ENCODE measurements at places on chromosomes 3 and 15.

GRCh38 chr3:194019398-194020165, 116.4 kb upstream of the HES1 start:
- no peak for DNase-seq

DNA sequence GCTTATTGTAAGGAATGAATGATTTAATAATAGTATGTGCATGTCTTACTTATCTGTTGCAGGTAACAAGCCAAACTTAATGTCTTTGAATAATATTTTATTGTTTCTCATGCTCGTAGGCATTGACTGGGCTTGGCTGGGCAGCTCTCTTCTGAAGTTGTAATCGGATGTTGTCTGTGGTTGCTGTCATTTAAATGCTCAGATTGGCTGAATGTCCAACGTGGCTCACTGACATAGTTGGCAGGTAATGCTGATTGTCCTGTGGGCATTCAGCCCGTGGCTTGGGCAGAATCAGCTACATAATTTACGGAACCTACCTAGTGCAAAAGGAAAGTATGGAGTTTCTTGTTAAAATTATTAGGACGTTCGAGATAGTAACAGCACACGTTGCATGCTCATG, 297.4 kb upstream of the GBE1 start:
- no peak for DNase-seq

- no peak for DNase-seq
These were observed 68.8 kb downstream of the PLOD2 start for GRCh38 chr3:146092230-146092629.

- no peak for DNase-seq
These were observed 16.1 kb upstream of the OR5AC2 start for GRCh38 chr3:98070840-98071239.

GRCh38 chr3:33775363-33775762, 23.1 kb upstream of the PDCD6IP start:
- no peak for DNase-seq

DNA sequence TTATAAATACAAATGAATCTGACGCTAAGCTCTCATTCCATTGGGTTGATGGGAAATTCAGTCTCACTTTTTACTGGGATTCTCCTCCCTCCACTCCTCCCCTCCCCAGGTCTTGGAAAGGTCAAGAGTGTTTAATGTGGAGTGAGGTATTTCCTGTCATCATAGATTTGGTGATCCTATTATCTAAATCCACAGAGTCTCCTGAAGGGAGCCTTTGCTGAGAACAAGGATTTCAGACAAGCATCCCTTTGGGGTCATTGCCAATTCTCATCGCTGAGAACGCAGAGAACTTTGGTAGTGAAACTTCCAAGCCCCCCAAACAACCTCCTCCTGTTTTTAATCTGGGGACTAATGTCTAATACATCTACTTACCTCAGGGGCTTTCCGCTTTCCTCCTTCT, 297.9 kb downstream of the OTOL1 start:
- DNase-seq: no peak

GRCh38 chr3:194333981-194334320, 17.2 kb downstream of the CPN2 start:
- no peak for DNase-seq

DNA sequence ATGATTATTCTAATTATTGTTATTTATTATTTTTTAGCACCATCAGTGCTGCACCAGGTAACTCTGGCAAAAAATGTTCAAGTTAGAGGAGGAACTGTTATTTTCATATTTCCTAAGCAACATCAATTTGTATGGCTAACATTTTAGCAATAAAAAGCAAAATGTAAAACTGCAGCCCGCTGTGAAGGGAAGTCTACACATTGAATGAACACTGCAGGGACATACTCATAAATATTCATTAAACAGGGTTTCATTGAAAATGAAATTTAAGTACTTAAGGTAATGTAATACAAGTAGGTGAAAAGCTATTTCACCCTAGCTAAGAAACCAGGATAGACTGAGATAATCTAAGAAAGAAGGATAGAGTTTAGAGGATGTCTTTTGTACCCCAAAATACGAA, 532.7 kb downstream of the NLGN1 start:
- DNase-seq: no peak
